ENCODE measurements at places on chromosomes 5 and 9.

- no peak for DNase-seq
These were observed at the start of gene KCNIP1 for GRCh38 chr5:170503990-170504596. TSS of gene KCNIP1 (plus strand) at chr5:170504020.

- no peak for DNase-seq
These were observed 526.1 kb downstream of the BNC2 start for GRCh38 chr9:16344343-16344742.

DNA sequence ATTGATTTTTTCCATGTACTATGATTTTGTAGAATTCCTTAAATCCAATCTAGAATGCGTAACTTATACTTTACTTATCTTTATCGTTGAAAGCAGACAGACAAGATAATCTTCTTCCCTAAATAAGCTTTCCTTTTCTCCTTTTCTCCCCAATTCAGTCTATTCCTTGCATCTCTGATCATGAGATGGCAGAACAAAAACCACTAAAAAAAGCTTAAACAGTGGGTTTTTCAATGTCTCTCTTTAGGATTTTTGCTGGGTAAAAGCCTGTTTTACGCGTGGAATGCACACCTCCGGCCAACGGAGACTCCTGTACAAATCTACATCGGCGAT is 755 bp downstream of the CDKN2B start:
- DNase-seq, result no peak

DNA sequence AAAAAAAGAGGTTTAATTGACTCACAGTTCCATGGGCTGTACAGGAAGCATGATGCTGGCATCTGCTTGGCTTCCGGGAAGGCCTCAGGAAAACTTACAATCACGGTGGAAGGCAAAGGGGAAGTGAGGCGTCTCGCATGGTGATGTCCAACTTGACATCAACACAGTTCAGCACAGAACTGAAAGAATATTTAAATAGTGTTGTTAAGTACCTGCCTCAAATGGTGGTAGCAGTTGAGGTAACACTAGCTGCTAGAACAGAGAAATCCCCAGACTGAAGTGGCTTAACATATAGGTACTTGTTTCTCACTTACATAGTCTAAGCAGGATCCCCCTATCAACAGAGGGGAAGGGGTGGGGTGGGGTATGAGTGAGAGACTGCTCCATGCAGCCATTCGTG is 141.6 kb downstream of the DROSHA start:
- DNase-seq, result no peak

- no peak for DNase-seq
These were observed 5.1 kb upstream of the TUT7 start for GRCh38 chr9:86359151-86359879.

DNA sequence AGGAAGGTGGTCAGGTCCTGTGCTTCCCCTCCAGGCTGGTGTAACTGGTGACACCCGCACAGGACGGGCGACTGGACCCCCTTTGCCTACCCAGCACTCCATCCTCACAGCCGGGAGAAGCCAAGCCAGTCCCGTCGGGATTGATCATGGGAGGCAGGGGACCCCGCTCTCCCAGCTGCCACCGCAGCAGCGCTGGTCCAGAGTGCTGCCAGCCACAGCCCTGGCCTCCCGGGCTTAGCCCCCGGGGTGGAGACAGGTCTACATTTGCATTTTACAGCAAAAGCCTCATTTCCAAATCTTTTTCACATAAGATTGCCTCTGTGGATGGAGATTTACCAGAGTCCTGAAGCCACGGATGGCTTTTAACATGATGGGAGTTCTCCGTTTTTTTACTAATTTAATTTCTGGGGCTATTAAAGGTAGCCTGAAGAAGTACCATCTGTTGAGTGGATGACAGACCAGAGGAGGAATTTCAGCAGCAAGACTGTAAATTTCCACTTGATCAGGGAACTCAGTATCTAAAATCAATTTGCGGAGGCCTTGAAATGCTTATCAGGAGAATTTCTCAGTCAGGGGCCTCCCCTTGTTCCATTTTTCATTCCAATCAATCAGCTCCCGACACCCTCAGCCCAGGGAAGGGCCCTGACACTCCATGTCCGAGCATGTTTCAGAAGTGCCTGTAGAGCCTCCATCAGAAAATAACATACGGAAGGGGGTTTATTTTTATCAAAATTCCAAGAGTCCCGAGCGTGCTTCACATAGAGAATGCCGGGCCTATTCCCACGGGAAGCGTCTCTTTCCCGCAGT is 80.6 kb downstream of the OLFM1 start:
- DNase-seq, result no peak

- no peak for DNase-seq
These were observed 25.1 kb upstream of the TRIM14 start for GRCh38 chr9:98144076-98144475.

DNA sequence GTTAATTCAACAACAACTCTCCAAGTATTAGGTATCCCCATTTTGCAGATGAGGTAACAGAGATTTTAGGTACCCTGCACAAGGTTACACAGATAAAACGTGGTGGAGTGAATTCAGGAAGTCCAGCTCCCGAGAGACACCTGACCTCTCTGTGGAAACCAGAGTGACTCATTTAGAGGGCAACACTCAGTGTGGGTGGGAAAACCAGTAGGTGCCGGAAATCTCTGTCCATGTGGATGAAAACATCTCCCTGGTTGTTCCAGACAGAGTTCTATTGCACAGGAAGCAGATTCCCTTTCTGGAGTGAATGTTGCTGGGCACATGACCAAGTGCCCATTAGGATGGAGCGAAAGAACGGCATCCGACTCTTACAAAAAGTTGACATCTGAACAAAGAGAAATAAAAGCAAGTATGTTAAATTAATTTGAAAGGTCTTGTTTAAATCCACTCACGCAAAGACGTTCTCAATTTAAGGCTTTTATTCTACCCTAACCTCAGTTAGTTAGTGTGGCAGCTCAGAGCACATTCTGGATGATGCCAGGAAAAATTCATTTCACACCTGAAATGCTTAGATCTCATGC is 391.9 kb upstream of the WWC1 start:
- no peak for DNase-seq

- no peak for DNase-seq
These were observed 582.5 kb upstream of the CDH18 start for GRCh38 chr5:20570486-20570885.

- no peak for DNase-seq
These were observed 4.6 kb downstream of the TEX48 start for GRCh38 chr9:114677418-114677817.

DNA sequence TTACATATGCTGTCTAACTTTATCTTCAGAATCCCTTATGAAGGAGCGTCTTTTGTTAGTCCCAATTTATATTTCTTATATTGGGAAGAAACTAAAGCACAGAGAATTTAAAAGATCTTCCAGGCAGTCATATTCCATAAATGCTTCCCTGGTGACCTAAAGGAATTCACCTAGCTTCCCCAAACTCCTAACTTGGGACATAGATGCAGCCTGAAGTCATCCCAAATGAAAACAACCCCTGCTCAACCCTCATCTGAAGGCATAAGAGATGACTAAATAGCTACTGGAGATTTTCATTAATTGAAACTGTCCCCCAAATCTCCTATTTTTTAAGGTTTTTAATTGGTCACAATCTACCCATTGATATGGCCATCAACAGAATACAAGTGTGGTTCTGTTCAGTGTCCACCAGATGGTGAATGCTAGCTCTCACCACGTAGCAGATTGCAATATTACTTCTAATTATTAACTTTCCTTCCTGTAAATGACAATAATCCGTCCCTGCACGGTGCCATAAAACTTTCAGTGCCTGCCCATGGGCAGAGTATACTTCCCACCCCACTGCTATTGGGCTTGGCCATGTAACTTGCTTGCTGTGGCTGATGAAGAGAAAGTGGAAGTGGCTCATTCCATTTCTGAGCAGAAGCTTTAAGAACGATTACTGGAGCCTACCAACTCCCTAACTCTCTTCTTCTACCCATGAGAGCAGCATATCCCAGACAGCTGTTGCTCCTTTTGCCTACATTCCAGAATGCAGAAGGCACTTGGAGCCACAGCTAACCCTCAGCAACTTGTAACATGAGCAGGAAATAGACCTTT is 18.7 kb downstream of the PRUNE2 start:
- DNase-seq, result no peak

All from activated T-cell treated with anti-CD3 and anti-CD28 coated beads, Interleukin-2, amount 50 U/mL, for 1 hour (primary cell).